Left ventricle myocardium inferior (tissue), 1 donor: ENCODE measurements at places on chromosomes 6 and 20. TPM values are rescaled to one million over a fixed set of nuclear protein-coding genes. Genes with fewer than 3 reads are reported as not detected.
A peak's percentile ranks its signal among the peaks of the same experiment; 100 is the strongest.

- no peaks in the 10 kb centered on the region for H3K27me3 ChIP-seq
- no peak for DNase-seq
- no peak overlapping the region for H3K27ac ChIP-seq
- peaks cover 5% of the 10 kb centered on the region for H3K4me1 ChIP-seq
- no peaks in the 10 kb centered on the region for H3K36me3 ChIP-seq
- H3K4me3 ChIP-seq, result no peak overlapping the region
These were observed 168.0 kb downstream of the HDGFL1 start for GRCh38 chr6:22737331-22737730.

DNA sequence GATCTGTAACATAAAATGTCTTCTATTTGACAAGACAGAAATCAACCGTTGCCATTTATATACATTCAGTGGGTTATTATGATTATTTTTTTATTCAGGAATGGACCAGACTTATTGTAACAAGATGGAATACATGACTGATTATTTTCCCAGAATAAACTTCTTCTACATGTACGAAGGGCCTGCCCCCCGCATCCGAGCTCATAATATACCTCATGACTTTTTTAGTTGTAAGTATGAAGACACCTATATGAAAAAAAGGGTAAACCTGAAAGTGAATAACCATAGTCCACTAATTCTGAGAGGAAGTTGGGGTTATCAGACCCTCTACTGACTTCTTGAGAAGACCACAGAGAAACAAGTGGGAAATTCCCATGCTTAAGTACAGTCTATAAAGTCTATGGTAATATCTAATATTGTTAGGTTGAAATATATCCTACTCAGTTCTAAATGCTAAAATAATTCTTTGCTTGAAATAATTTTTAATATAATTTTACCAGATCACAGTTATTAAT, 15.9 kb downstream of the OR2A4 start:
- no peaks in the 10 kb centered on the region for H3K4me1 ChIP-seq
- no peak for DNase-seq
- H3K36me3 ChIP-seq, result no peaks in the 10 kb centered on the region
- H3K4me3 ChIP-seq, result no peak overlapping the region
- no peak overlapping the region for H3K27ac ChIP-seq
- H3K27me3 ChIP-seq, result no peaks in the 10 kb centered on the region

- no peak overlapping the region for H3K4me3 ChIP-seq
- no peaks in the 10 kb centered on the region for H3K4me1 ChIP-seq
- no peak for DNase-seq
- H3K27me3 ChIP-seq, result peaks cover 28% of the 10 kb centered on the region
- H3K36me3 ChIP-seq, result no peaks in the 10 kb centered on the region
These were observed 37.4 kb upstream of the SYNDIG1 start for GRCh38 chr20:24432046-24432442.

- DNase-seq, result no peak
- H3K36me3 ChIP-seq, result no peaks in the 10 kb centered on the region
- no peaks in the 10 kb centered on the region for H3K27me3 ChIP-seq
- no peak overlapping the region for H3K4me3 ChIP-seq
- no peaks in the 10 kb centered on the region for H3K4me1 ChIP-seq
- no peak overlapping the region for H3K27ac ChIP-seq
These were observed 31.5 kb downstream of the NOX3 start for GRCh38 chr6:155424181-155424580.

- H3K4me3 ChIP-seq, result no peak overlapping the region
- H3K27me3 ChIP-seq, result peaks cover 8% of the 10 kb centered on the region
- no peak for DNase-seq
These were observed 90.2 kb downstream of the F13A1 start for GRCh38 chr6:6230286-6230685.

- H3K4me1 ChIP-seq, result peaks cover 10% of the 10 kb centered on the region
- H3K27ac ChIP-seq, result no peak overlapping the region
- H3K36me3 ChIP-seq, result no peaks in the 10 kb centered on the region
- DNase-seq, result no peak
- H3K27me3 ChIP-seq, result peaks cover 85% of the 10 kb centered on the region
These were observed 195.5 kb upstream of the PDE10A start for GRCh38 chr6:165858586-165858985.

- no peaks in the 10 kb centered on the region for H3K36me3 ChIP-seq
- no peaks in the 10 kb centered on the region for H3K4me1 ChIP-seq
- no peak overlapping the region for H3K27ac ChIP-seq
- H3K4me3 ChIP-seq, result no peak overlapping the region
These were observed 20.8 kb downstream of the ZC2HC1B start for GRCh38 chr6:143885116-143885515.

GRCh38 chr6:166760288-166760687, 133.2 kb upstream of the RPS6KA2 start:
- H3K4me1 ChIP-seq, result peaks cover 11% of the 10 kb centered on the region
- peaks cover 18% of the 10 kb centered on the region for H3K27me3 ChIP-seq
- no peaks in the 10 kb centered on the region for H3K36me3 ChIP-seq
- no peak overlapping the region for H3K4me3 ChIP-seq
- no peak for DNase-seq
- no peak overlapping the region for H3K27ac ChIP-seq

GRCh38 chr20:63821811-63822210, 9.3 kb downstream of the ZBTB46 start:
- H3K36me3 ChIP-seq, result no peaks in the 10 kb centered on the region
- no peak overlapping the region for H3K4me3 ChIP-seq
- no peaks in the 10 kb centered on the region for H3K27me3 ChIP-seq
- peak overlapping the region; percentile 47 for H3K27ac ChIP-seq

DNA sequence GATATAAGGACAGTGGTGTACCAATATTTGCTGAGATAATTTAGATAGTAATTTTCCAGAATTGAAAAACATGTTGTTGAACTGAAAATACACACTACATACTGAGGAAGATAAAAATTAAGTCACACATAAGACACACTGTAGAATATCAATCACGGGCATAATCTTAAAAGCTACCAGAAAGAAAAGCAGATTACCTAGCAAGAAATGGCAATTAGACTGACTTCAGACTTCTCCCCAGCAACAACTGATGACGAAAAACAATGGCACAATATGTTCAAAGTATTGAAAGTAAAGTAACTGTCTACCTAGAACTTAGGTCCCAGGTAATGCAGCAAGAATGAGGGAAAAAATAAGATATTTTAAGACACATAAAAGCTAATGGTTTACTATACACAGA, 46.5 kb downstream of the NOL7 start:
- H3K36me3 ChIP-seq, result no peaks in the 10 kb centered on the region
- H3K4me1 ChIP-seq, result peaks cover 62% of the 10 kb centered on the region
- no peak overlapping the region for H3K27ac ChIP-seq
- H3K27me3 ChIP-seq, result no peaks in the 10 kb centered on the region
- DNase-seq, result no peak

- H3K27ac ChIP-seq, result peak overlapping the region; percentile 67
- peaks cover 36% of the 10 kb centered on the region for H3K36me3 ChIP-seq
- H3K4me3 ChIP-seq, result no peak overlapping the region
- H3K4me1 ChIP-seq, result peaks cover 81% of the 10 kb centered on the region
These were observed 40.9 kb downstream of the DSTN start for GRCh38 chr20:17610566-17611289.

DNA sequence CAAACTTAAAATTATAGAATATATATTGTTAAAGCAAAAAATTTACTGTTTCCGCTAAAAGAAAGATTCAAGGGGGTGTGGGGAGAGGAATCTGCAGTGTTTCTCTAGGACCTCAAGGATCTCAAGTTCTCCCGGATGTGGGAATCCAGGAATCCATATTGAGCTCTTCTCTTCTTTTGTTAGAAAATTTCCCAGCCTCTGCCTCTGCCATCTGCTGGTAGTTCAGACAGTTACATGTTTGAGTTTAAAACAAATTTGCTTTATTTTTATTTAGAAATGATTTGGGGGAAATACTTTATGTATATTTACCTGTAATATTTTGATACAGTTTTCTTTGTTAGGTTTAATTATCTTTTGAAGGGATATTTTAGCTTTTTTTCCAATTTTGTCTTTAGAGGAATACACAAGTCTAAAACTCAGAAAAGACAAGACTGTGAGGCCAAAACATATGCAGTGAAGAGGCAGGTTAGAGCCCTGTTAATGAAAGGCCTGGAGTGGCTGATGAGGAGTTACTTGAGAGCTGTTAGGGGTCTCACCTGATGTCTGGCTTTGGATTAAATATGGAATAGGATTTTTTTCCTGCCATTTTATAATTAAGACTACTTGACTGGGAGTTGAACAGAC, 268.8 kb downstream of the ARID1B start:
- H3K4me3 ChIP-seq, result no peak overlapping the region
- H3K36me3 ChIP-seq, result no peaks in the 10 kb centered on the region
- no peak overlapping the region for H3K27ac ChIP-seq
- H3K27me3 ChIP-seq, result no peaks in the 10 kb centered on the region
- DNase-seq, result no peak
- peaks cover 58% of the 10 kb centered on the region for H3K4me1 ChIP-seq

- peaks cover 71% of the 10 kb centered on the region for H3K27me3 ChIP-seq
- no peaks in the 10 kb centered on the region for H3K36me3 ChIP-seq
- H3K4me1 ChIP-seq, result no peaks in the 10 kb centered on the region
- H3K27ac ChIP-seq, result no peak overlapping the region
These were observed 13.5 kb downstream of the FOXF2 start for GRCh38 chr6:1402868-1403267.

- no peaks in the 10 kb centered on the region for H3K36me3 ChIP-seq
- peak; percentile 37 for DNase-seq
- H3K27me3 ChIP-seq, result no peaks in the 10 kb centered on the region
- peak overlapping the region; percentile 95 for H3K4me3 ChIP-seq
- H3K27ac ChIP-seq, result peak overlapping the region; percentile 97
These were observed 416 bp downstream of the PTPRK start for GRCh38 chr6:128519931-128520435.

- H3K27ac ChIP-seq, result no peak overlapping the region
- no peaks in the 10 kb centered on the region for H3K36me3 ChIP-seq
- peaks cover 70% of the 10 kb centered on the region for H3K27me3 ChIP-seq
- no peak for DNase-seq
- no peaks in the 10 kb centered on the region for H3K4me1 ChIP-seq
These were observed 148.8 kb downstream of the LRFN2 start for GRCh38 chr6:40438246-40438887.

GRCh38 chr20:22977047-22977785, 57.9 kb upstream of the SSTR4 start:
- H3K4me3 ChIP-seq, result no peak overlapping the region
- no peaks in the 10 kb centered on the region for H3K36me3 ChIP-seq
- DNase-seq, result peak; percentile 36
- peaks cover 21% of the 10 kb centered on the region for H3K4me1 ChIP-seq
- peaks cover 41% of the 10 kb centered on the region for H3K27me3 ChIP-seq
- peak overlapping the region; percentile 75 for H3K27ac ChIP-seq

- no peaks in the 10 kb centered on the region for H3K27me3 ChIP-seq
- DNase-seq, result no peak
- H3K36me3 ChIP-seq, result no peaks in the 10 kb centered on the region
- peak overlapping the region; percentile 51 for H3K27ac ChIP-seq
- no peak overlapping the region for H3K4me3 ChIP-seq
- H3K4me1 ChIP-seq, result peaks cover 11% of the 10 kb centered on the region
These were observed 230.1 kb downstream of the SYNDIG1 start for GRCh38 chr20:24699321-24700165.

GRCh38 chr20:39116020-39116419, 153.9 kb downstream of the DHX35 start:
- no peaks in the 10 kb centered on the region for H3K36me3 ChIP-seq
- H3K4me1 ChIP-seq, result peaks cover 5% of the 10 kb centered on the region
- H3K27me3 ChIP-seq, result peaks cover 54% of the 10 kb centered on the region
- DNase-seq, result no peak

DNA sequence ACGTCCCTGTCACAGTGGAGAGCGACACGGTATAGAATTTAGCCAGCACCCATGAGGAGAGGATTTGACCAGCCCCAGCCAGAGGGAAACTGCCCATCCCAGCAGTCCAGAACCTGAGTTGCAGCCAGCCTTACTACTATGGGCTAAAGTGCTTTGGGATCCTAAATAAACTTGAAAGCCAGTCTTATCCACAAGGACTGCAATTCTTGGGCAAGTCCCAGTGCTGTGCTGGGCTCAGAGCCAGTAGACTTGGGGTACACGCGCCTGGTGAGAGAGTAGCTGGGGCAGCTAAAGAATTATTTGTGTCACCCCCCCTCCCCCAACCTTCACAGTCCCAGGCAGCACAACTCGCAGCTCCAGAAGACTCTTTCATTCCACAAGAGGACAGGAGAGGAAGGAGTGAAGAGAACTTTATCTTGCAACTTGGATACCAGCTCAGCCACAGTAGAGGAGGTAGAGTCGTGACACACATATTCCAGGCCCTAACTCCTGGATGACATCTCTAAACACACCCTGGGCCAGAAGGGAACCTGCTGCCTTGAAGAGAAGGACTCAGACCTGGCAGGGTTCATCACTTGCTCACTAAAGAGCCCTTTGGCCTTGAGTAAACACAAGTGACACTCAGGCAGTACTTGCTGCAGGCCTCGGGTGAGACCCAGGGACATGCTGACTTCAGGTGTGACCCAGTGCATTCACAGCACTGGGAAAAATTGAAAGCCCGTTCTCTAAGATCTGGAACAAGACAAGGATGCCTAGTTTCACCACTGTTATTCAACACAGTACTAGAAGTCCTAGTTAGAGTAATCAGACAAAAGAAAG, 100.3 kb downstream of the REV3L start:
- no peak overlapping the region for H3K4me3 ChIP-seq
- peaks cover 83% of the 10 kb centered on the region for H3K36me3 ChIP-seq
- no peaks in the 10 kb centered on the region for H3K27me3 ChIP-seq
- H3K27ac ChIP-seq, result peak overlapping the region; percentile 35

GRCh38 chr20:50491168-50491567, 19.0 kb upstream of the PTPN1 start:
- no peak overlapping the region for H3K4me3 ChIP-seq
- H3K27ac ChIP-seq, result no peak overlapping the region
- H3K27me3 ChIP-seq, result no peaks in the 10 kb centered on the region
- no peaks in the 10 kb centered on the region for H3K4me1 ChIP-seq
- no peaks in the 10 kb centered on the region for H3K36me3 ChIP-seq

DNA sequence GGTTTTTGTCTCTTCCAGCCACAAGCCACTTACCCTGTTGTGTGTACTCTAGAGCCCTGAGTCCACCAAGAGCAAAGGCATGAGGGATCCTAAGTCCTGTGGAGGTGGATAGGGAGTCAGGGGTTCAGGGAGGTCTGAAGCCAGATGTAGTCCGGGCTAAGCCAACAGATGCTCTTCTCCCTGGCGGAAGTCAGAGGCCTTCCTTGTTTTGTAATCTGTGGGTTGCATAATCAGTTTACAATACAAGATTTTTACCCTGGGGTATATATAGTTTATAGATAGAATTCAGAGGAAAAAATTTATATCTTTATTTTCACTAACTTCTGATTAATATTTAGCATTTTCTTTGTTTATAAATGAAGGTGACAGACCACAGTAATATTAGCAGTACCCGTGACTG, 9.2 kb downstream of the LAMP5 start:
- H3K27me3 ChIP-seq, result peaks cover 44% of the 10 kb centered on the region
- no peaks in the 10 kb centered on the region for H3K36me3 ChIP-seq
- H3K4me1 ChIP-seq, result no peaks in the 10 kb centered on the region
- H3K27ac ChIP-seq, result no peak overlapping the region
- no peak overlapping the region for H3K4me3 ChIP-seq

- no peak overlapping the region for H3K27ac ChIP-seq
- no peaks in the 10 kb centered on the region for H3K36me3 ChIP-seq
- no peak for DNase-seq
- no peak overlapping the region for H3K4me3 ChIP-seq
These were observed 582.5 kb downstream of the DOK5 start for GRCh38 chr20:55057779-55058415.

Gene CCN6
- not detected for total RNA-seq

Gene IRF4
- total RNA-seq, result 0.22 TPM

Gene SAYSD1
- 10.0 TPM for total RNA-seq

Gene TRIM15
- total RNA-seq, result not detected

Gene WFDC12
- not detected for total RNA-seq

Gene CST5
- not detected for total RNA-seq

Gene SNPH
- total RNA-seq, result 11.2 TPM

Gene CLDN20
- total RNA-seq, result not detected

Gene TBX18
- total RNA-seq, result 3.5 TPM

Gene TMEM239
- not detected for total RNA-seq

Gene OTOR
- total RNA-seq, result not detected
